Aorta (tissue), 5 donors: ENCODE measurements at places on chromosomes 2 and 18. TPM values are rescaled to one million over a fixed set of nuclear protein-coding genes. Genes with fewer than 3 reads are reported as not detected.

DNA sequence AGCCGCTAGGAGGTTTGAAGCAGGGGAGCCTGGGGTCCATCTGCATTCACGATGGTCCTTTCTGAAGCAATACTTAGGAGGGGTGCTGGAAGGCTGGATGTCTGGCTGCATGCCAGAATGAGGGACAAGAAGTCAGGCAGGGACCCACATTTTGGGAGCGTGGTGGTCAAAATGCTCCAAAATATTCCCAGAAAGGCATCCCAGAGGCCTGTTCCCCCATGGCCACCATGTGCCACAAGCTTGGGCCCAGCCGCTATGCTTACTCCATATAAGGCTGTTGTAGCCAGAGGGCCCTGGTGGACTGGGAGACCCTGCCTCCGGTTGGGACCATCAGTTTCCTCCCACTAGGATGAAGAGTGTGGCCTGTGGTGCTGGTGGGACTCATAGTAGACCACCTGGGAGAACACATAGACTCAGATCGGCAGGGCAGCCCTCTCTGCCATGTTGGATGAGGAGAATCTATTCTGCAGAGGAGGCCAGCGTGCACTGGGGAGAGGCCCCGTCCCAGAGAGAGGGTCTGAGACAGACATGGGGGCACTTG lies 3.6 kb upstream of the PROM2 start:
- DNase-seq: no peak

- DNase-seq: no peak
Measured at GRCh38 chr2:102282678-102283091, 28.7 kb upstream of the IL1RL1 start.

FHOD3 gene
- polyA plus RNA-seq: 6.2 TPM

DNA sequence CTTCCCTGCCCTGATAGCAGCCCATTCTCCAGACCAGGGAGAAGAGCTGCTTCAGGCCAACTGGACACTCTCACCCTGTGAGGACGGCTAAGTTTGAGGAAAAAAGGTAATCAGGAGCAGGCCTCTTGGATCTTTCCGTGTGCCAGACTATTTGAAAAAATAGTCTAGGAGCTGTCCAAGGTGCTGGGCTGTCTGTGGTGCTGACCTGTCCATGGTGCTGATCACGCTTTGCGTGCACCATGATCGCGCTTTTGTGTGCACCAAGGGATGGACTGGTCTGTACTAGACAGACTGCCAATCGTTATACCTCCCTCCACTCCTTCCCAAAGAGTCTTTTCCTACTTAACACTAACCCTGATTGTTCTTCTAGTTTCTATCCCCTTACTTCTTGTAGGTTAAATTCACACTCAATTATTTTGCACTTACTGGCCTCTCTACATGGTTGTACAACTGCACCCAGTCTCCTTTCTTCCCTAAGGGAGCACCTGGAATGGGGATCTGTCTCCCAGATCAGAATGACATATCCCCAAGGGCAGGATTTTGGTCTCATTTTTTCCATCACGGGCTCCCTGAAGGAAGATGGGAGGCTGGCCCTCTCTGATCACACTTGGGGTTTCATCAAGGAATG lies 295.4 kb downstream of the CELF4 start:
- DNase-seq: no peak

PPP1R7 gene
- polyA plus RNA-seq: 74.0 TPM

DNA sequence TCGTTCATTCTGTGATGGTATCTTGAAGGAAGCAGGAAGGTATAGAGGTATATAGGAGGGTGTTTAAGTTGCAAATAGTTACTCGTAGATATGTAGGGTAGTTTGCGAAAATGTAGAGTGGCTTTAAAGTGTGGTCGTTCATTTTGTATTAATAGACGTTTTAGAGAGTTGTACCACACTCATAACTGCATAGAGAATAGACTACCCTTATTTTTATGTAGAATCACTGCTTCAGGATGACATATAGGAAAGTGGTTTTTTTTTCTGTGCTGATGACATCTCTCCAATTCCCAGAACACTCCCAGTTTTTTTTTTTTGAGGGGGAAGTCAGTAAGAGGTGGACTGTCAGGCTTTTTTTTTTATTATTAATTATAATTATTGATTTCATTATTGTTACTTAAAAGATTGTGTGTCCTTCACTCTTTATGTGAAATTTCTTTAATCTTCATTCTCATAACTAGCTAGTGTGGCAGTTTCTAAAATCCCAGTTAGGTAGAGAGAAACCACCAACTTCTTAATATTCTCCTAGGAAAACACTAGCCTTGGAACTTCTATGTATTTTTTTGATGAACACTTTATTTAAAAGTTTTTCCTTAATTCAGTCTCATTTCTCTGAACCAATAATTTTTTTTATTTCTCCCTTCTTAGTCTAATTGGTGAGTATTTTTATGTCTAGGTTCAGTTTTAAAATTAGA lies 1.5 kb downstream of the ACTR3 start:
- no peak for DNase-seq

RNF125 gene
- 3.3 TPM for polyA plus RNA-seq

GRCh38 chr18:9400197-9400596 lies 65.6 kb downstream of the TWSG1 start:
- no peak for DNase-seq

GPR148 gene
- polyA plus RNA-seq: not detected

DNA sequence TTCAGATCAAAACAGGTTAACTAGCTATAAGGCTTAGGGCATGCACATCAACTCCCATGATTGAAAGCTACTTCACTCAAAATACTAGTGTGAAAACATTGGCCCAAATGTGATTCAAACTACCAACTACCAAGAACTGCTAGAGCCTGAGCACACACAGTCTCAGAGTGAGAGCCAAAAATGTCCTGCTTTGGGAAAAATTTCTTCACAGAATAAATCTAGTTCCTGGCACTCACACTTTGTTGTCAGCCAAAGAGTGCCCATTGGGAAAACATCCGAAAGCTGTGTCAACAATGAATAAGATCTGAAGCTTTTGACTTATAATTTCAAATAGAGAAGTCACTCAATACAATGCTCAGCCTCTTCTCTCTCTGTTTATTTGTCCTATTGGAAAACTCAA lies 182.7 kb downstream of the LRATD1 start:
- DNase-seq: no peak

GRCh38 chr2:9993488-9994165 lies 42.1 kb downstream of the GRHL1 start:
- no peak for DNase-seq

- DNase-seq: no peak
Measured at GRCh38 chr2:176892676-176893226, 319.8 kb upstream of the HNRNPA3 start.

GRCh38 chr2:32159678-32160077 lies 6.0 kb upstream of the SLC30A6 start:
- no peak for DNase-seq

DNA sequence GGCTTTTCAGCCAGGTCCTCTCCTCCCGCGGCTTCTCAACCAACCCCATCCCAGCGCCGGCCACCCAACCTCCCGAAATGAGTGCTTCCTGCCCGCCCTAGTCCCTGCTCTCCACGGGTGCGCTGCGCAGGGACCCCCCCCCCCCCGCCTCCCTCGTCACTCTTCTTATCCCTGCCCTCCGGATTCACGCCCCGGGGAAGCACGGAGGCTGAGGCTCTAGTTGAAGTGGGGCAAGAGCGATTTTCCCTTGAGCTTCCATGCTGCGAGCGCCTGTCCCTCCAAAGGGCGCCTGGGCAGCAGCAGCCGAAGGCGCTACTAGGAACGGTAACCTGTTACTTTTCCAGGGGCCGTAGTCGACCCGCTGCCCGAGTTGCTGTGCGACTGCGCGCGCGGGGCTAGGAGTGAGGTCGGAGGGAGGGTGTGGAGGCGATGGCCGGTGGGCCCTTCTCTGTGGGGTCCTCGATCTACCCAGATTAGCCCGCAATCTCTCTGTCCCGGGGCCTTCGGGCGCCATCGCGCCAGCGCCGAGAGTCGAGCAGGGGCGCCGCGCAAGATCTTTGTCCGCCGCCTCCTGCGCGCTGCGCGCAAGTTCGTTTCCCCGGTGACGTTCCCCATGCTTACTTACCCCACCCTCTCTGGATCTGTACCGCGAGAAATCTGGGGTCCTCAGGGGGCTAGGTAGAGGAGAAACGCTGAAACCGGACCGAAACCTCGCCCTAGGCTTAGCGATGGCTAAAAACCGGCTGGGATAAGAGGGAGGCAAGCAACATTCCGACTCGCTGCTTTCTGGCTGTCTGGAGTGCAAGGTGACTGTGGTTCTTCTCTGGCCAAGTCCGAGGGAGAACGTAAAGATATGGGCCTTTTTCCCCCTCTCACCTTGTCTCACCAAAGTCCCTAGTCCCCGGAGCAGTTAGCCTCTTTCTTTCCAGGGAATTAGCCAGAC lies 677 bp downstream of the GAD1 start:
- DNase-seq: no peak

DNA sequence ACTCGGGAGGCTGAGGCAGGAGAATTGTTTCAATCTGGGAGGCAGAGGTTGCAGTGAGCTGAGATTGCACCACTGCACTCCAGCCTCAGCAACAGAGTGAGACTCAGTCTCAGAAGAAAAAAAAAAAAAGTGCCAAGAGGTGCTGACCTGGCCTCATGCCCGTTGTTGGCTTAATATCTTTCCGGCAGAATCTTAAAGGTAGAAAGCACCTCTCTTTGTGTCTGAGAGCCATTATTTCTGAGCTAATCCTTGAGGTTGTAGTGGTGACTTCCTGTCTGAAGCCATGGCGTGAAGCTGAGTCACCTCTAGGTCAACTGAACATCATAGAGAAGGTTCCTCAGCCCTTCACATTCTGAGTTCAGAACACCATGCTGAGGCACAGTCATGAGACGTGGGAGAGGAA lies 60.4 kb downstream of the WDSUB1 start:
- no peak for DNase-seq

- no peak for DNase-seq
Measured at GRCh38 chr18:70044632-70045031, 97.0 kb upstream of the CD226 start.
